ENCODE measurements at places on chromosomes 6 and 20. TPM values are rescaled to one million over a fixed set of nuclear protein-coding genes. Genes with fewer than 3 reads are reported as not detected.

- DNase-seq = no peak
- H3K27me3 ChIP-seq = no peaks in the 10 kb centered on the region
- no peak overlapping the region for H3K4me3 ChIP-seq
- no peak overlapping the region for H3K27ac ChIP-seq
These were observed 23.7 kb upstream of the TMEM14A start for GRCh38 chr6:52647199-52647598.

L3MBTL1 gene
- polyA plus RNA-seq = 15.1 TPM

GPLD1 gene
- polyA plus RNA-seq = 0.28 TPM

PNPLA1 gene
- 2.7 TPM for polyA plus RNA-seq

FOXC1 gene
- 3.1 TPM for polyA plus RNA-seq

DNA sequence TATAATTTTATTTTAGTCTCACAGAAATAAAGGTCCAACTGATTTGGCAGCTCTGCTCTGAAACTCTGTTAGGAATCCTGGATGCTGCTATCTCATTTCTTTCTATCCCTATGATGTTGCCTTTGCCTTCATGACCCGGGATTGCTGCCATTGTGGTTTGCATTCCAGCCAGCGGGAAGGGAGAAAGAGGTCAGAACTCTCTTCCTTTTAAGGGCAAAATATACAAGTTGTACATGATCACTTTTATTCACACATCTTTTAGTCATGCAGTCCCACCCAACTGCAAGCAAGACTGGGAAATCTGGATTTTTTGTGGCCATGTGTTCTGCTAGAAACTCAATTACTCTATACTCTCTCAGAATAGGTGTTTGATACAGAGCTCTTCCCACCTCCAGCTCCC, 263.1 kb upstream of the ZFP64 start:
- H3K27ac ChIP-seq = no peak overlapping the region
- H3K27me3 ChIP-seq = no peaks in the 10 kb centered on the region
- H3K36me3 ChIP-seq = no peaks in the 10 kb centered on the region
- no peaks in the 10 kb centered on the region for H3K4me1 ChIP-seq
- H3K4me3 ChIP-seq = no peak overlapping the region

DNA sequence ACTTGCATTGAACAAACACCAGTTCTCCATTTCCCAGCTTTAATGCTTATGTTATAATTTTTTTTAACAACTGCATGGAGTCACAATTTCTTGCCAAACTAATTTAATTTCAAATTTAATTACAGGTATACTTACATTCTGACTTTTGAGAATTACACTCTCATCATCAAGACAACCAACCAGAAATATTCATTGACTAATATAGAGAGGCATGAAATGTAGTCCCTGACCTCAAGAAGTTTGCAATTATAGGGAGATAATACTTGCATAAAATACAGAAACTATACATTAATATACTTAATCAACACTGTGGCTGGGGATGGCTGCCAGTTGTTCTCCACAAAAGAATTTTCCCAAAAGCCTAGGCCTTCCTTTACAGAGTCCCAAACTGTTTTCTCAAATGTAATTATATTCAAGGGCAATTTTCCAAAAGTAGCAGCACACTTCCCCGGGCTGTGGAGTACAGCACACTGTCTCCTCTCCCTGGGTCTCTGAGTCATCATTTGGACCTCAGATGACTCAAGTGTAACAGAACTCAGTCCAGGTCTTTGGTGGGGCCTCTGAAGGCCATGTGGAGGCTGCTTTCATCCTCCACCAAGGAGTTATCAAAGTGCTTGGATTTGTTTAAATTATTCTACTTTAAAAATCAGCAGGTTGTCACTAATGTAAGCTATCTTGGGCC, 114.1 kb downstream of the KIF16B start:
- H3K36me3 ChIP-seq = no peaks in the 10 kb centered on the region
- no peaks in the 10 kb centered on the region for H3K4me1 ChIP-seq
- no peaks in the 10 kb centered on the region for H3K27me3 ChIP-seq
- no peak overlapping the region for H3K27ac ChIP-seq
- H3K4me3 ChIP-seq = no peak overlapping the region
- DNase-seq = no peak

GRCh38 chr6:148035806-148036390, 306.7 kb upstream of the SASH1 start:
- H3K36me3 ChIP-seq = no peaks in the 10 kb centered on the region
- peak overlapping the region; percentile 6 for H3K27ac ChIP-seq
- DNase-seq = peak; percentile 65

DNA sequence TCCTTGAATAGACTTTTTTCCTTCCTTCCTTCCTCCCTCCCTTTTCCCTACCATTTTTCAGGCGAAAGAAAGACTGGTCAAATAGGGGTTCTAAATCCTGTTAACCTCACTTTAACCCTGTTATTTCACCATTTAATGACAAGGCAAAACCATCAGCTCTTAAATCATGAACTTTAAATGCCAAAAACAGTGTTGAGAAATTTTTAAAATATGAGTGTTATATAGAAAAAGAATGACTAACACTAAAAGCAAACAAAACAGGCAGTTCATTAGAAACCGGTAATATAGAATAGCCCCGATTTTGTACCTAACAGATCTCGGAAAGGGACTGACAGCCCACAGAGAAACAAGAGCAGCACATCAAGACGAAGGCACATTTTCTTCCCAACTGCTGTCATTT, 57.4 kb upstream of the CEP85L start:
- H3K27ac ChIP-seq = peak overlapping the region; percentile 64
- H3K4me3 ChIP-seq = peak overlapping the region; percentile 42
- H3K4me1 ChIP-seq = peaks cover 2% of the 10 kb centered on the region
- no peaks in the 10 kb centered on the region for H3K27me3 ChIP-seq
- DNase-seq = no peak
- H3K36me3 ChIP-seq = no peaks in the 10 kb centered on the region

- H3K36me3 ChIP-seq = no peaks in the 10 kb centered on the region
- no peaks in the 10 kb centered on the region for H3K4me1 ChIP-seq
- H3K27me3 ChIP-seq = no peaks in the 10 kb centered on the region
- DNase-seq = no peak
- no peak overlapping the region for H3K4me3 ChIP-seq
These were observed 6.7 kb upstream of the CLIC5 start for GRCh38 chr6:46022106-46022948.

FKBP1C gene
- polyA plus RNA-seq = 1.2 TPM

NSFL1C gene
- 62.3 TPM for polyA plus RNA-seq

- no peak for DNase-seq
- H3K27me3 ChIP-seq = no peaks in the 10 kb centered on the region
- H3K27ac ChIP-seq = no peak overlapping the region
- peaks cover 5% of the 10 kb centered on the region for H3K4me1 ChIP-seq
- H3K4me3 ChIP-seq = no peak overlapping the region
- H3K36me3 ChIP-seq = no peaks in the 10 kb centered on the region
These were observed 139.4 kb downstream of the PHF3 start for GRCh38 chr6:63774961-63775360.

DNA sequence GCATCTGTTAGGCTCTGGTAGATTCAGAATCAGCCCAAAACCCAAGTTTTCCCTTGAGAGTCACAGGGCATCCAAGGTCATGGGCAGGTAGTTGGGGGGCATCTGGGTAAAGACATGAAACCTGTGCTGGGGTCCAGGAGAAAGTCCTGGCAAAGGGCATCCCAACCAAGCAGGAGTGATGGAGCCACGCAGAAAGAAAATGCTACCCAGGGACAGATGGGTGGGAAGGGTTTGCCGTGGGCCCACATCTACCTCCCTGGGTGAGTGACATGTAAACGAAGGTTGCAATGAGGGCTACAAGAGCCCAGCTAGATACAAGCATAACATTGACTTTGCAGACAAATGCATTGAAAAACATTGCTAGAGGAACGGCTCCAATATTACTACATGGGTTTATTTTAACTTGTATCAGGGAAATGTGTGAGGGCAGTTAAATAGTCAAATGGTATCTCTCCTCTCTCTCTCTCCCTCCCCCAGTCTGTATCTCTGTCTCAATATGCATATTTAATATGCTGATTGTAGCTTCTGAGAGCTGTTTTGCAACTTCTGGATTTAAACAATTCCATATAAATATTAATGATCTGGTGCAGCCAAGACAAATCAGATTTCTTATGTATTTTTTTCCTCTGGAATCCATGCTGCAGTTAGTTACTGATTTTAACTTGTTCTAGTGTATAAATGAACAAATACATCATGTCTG, 135.7 kb downstream of the SYNDIG1 start:
- no peaks in the 10 kb centered on the region for H3K27me3 ChIP-seq
- H3K36me3 ChIP-seq = no peaks in the 10 kb centered on the region
- no peak overlapping the region for H3K27ac ChIP-seq

GRCh38 chr6:46491201-46491627, at the start of gene RCAN2:
RCAN2 (minus strand) TSS chr6:46491449.
- peaks cover 9% of the 10 kb centered on the region for H3K27me3 ChIP-seq
- no peaks in the 10 kb centered on the region for H3K4me1 ChIP-seq
- H3K4me3 ChIP-seq = peak within 1 kb of the TSS; percentile 57
- H3K36me3 ChIP-seq = no peaks in the 10 kb centered on the region

GABRR1 gene
- not detected for polyA plus RNA-seq

ZC3H12D gene
- 3.2 TPM for polyA plus RNA-seq

DNA sequence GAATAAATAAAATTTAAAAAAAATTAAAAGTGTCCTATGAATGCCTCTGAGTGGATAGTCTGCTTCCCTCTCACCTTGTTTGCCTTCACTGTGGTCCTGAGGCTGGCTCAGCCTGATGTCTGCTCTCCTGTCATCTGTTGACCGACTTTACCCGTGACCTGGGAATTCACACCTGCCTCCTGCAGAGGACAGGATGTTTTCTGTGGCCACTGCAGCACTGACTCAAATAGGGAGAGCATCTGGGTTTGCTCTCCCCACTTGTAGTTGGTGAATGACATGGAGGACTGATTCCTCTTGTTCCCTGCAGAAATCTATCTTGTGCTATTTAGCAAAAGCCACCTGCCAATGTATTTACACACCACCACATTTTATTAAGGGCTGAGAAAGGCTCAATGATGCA, 52.4 kb upstream of the ERVFRD-1 start:
- no peak overlapping the region for H3K4me3 ChIP-seq
- no peak overlapping the region for H3K27ac ChIP-seq
- H3K27me3 ChIP-seq = no peaks in the 10 kb centered on the region
- DNase-seq = no peak
- H3K36me3 ChIP-seq = no peaks in the 10 kb centered on the region

- H3K27me3 ChIP-seq = no peaks in the 10 kb centered on the region
- H3K27ac ChIP-seq = no peak within 1 kb of the TSS
- no peaks in the 10 kb centered on the region for H3K4me1 ChIP-seq
- DNase-seq = no peak
These were observed at the start of gene TMEM244 for GRCh38 chr6:129860908-129861665. TMEM244 (minus strand) TSS chr6:129861315; CDS start chr6:129861188, 127 bp downstream.

Data from small intestine (tissue), 16 donors.